H9 (cell line): ENCODE measurements at places on chromosomes 16 and 17.

GRCh38 chr16:68993885-68994284 is 111.6 kb upstream of the HAS3 start:
- DNase-seq, result no peak

- no peak for DNase-seq
These were observed 1.7 kb downstream of the STUB1 start for GRCh38 chr16:681746-682427.

DNA sequence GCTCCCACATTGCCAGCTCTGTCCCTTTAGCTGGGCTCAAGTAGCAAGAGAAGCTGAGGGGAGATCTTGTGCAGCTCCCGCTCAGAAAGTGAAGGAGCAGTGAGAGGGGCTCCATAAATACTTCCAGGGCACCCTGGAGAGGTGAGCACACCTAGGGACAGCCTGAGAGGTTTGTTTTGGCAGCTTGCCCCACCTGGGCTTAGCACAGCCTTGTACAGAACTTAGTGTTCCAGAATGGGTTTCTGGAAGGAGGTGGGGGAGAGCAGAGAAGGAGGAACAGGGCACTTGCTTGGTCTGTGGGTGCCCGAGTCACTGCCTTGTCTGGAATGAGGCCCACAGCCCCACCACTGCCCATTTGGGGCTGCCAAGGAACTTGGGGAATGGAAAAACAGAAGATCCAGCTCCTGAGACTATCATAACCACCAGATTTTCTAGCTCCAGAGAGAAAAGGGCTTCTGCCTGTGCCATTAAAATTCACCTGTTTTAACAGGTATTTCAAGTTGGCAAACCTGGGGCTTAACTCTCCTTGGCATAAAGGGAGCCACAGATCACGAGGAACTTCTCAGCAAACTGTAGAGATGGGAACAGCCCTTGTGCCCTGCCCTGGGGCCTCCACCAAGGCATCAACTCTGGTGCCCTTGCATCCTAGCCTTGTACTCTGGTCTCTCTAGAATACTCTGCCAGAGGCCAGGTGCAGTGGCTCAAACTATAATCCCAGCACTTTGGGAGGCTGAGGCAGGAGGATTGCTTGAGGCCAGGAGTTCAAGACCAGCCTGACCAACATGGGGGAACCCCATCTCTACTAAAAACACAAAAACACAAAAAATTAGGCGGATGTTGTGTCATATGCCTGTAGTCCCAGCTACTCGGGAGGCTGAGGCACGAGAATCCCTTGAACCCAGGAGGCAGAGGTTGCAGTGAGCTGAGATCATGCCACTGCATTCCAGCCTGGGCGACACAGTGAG is 1.9 kb downstream of the PRR15L start:
- no peak for DNase-seq

- DNase-seq, result peak; percentile 84
These were observed 120.9 kb downstream of the MRM1 start for GRCh38 chr17:36722121-36722902.

DNA sequence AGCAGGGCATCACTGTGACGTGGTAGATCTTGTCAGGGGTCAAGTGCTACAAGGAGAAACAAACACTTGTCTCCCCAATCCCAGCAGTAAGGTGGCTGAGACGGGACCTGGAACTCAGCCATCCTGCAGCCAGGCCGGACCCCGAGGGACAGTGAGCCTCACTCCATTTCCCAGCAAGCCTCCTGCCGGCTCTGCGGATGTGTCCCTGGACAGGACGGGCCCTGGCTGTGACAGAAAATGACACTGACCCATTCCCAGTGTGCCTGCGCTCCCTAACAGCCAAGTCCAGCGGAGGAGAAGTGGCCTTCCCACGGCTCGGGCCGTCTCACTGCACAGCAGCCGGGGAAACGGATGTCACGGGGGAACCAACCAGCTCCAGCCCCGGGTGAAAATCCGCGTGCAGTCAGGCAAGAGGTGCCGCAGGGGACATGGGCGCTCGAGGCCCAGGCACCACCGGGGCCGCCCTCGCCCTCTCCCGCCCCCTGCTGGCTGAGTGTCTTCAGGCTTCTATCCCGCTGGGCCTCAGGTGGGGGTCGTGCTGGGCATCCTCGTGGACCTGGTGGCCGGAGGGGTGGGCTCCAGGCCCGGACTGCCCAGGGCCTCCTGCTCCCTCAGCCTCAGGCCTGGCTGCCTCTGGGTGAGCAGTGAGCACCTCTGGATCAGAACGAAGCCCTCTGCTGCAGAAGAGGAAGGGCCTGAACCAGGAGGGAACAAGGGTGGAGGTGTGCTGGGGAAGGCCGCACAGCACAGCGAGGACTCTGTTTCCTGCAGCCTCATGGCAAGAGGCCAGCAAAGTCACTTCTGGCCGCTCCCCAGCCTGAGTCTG is 6.7 kb downstream of the HAGHL start:
- DNase-seq, result no peak

- DNase-seq, result no peak
These were observed 5.2 kb downstream of the ACSF3 start for GRCh38 chr16:89098767-89099430.

DNA sequence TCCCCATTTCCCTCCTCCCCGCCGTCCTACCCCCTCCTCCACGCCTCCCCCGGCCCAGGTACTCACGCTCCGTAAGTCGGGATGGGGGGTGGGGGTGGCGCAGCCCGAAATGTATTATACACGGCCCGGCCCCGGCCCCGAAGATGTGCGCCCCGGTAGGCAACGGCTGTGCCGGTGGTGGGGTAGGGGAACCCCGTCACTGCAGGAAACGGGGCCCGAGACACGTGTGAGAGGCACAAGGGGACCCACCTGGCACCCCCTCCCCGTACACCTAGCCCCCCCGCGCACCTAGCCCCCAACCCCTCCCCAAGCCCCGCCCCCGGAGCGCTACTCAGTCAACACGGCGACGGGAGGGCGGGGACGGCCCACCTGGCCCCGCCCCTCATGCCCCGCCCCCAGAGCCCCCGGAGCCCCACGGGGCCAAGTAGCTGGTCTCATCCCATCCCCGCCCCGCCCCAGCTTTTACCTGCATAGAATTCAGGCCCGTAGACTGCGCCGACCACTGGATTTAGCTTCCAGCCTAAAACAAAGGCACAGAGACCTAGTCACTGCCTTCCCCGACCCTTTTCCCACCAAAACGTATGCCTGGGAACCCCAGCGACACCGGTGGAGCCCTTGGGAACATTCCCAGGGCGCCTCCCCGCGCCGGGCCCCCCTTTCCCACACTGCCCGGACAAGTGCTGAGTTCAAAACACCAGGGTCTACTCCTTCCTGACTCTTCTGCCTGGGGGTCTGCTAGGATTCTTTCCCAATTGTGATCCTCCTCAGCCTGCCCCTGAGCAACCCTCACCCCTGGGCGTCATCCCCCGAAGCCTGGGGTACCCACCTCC is 22.8 kb downstream of the ENGASE start:
- peak; percentile 79 for DNase-seq

GRCh38 chr16:84419730-84420129 is 51.4 kb downstream of the ATP2C2 start:
- DNase-seq, result no peak

- DNase-seq, result no peak
These were observed 5.1 kb downstream of the RASD1 start for GRCh38 chr17:17491031-17491471.

DNA sequence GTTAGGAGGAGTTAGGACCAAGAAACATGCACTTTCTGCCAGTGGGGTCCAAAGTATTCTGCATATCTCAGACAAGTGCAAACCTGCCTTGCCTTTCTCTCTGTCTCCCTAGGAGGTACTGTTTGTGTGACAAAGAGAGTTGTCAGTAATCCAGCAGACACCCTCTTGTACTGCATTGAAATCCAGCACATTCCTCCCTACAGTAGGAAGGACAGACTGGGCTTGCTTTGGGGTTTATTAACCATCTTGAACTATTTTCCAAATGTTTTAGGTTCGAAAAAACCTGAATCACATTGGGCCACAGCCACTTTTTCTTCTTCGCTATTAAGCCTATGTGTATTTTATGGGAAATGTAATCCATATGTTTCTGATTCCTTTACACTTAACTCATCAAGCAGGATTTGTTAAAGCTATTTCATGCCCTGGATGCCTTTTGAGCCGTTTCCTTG is 204.2 kb upstream of the KCNJ16 start:
- DNase-seq, result no peak

DNA sequence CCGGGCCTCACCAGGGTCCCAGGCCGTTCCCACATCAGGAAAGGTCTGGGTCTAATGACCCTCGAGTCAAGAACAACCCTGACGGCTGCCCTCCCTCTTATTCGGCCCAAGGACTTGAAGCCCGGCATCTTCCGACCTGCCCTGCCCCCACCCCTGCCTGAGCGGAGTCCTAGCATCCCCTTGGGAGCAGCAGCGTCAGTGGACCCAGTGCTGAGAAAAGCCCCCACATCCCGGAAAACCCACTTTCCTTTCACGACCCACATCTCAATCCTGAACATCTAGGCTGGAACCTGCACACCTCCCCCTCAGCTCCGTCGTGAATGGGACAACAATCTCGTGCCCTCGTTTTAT is 769 bp downstream of the TMEM88 start:
- no peak for DNase-seq

GRCh38 chr16:87812200-87812656 is 46.4 kb upstream of the KLHDC4 start:
- DNase-seq, result no peak

- no peak for DNase-seq
These were observed 114.9 kb downstream of the PRKCA start for GRCh38 chr17:66417300-66417719.

DNA sequence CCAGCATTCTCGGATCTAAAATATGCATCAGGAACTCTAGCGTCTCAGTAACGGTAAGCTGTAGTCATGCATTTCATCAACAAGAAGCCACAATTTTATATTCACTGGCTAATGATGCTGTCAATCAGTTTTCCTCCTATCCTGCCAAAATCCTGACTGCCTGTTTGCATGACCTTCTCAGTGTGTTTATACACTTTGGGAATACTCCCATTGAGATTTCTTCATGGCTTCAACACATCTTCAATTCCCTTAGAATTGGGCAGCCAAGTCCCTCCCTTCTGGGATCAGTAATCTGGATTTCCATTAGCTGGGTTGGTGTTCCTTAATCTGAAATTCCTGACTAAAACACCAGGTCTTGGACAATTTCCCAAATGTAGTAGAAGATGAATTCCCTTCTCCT is 348.9 kb upstream of the DYNLRB2 start:
- no peak for DNase-seq

DNA sequence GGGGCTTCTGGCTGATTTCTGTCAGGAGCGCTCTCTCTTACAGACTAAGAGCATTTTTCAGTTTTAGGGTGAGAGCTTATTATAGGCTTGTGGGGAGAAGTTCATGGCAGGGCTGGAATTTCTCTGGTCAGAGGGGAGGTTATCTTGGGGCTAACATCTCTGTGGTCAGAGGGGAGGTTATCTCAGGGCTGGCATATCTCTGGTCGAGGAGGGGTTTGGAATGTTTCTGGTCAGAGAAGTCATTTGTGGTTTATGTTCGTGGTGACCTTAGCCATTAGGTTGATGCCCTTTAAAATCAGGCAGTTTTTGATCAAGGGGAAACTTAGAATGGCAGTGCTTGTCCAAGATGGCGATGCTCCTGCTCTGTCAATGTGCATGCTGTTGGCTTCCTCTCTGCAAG is 10.8 kb upstream of the USP31 start:
- no peak for DNase-seq

DNA sequence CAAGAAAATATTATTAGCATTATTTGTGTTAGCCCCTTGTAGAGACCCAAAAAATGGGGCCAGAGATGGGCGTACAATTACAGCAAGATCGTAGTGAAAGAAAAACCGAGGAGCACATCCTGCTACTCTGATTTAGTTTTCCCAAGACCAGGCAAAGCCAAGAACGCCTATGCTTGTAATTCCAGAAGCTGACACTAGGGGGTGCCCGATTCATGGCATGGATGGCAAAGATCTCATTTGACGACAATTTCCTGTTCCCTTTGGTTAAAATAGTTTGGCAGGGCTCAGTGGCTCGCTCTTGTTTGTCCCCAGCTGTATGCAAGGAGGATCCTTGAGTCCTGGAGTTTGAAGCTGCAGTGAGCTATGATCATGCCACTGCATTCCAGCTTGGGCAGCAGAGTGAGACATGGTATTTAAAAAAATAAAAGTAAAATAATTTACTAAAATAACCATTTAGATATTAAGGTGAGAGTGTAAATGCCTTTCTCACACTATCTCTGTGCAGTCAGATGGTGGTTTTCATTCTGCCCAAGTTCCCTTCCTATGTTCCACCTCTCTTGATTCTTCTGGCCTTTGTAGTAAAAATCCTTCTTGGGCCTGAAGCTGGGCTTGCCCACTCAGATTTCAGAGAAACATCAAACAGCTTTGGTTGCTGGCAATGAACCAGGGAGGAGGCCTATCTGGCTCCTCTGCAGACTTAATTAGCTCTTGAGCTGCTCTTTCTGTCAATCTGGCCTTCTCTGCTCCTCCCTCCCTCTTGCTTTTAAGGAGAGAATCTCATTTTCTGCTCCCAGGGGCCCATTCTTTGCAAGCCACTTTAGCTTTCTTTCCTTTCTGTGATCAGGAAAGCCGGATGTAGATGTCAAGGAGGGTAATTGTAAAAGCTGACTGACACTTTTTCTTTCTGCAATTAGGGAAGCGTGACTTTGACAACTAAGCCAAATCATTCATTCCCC is 31.2 kb downstream of the TMEM238L start:
- DNase-seq, result peak; percentile 91

- DNase-seq, result no peak
These were observed 38.5 kb downstream of the WNT3 start for GRCh38 chr17:46780003-46780373.

GRCh38 chr17:16818340-16818739 is 128.3 kb downstream of the CCDC144A start:
- peak; percentile 31 for DNase-seq

DNA sequence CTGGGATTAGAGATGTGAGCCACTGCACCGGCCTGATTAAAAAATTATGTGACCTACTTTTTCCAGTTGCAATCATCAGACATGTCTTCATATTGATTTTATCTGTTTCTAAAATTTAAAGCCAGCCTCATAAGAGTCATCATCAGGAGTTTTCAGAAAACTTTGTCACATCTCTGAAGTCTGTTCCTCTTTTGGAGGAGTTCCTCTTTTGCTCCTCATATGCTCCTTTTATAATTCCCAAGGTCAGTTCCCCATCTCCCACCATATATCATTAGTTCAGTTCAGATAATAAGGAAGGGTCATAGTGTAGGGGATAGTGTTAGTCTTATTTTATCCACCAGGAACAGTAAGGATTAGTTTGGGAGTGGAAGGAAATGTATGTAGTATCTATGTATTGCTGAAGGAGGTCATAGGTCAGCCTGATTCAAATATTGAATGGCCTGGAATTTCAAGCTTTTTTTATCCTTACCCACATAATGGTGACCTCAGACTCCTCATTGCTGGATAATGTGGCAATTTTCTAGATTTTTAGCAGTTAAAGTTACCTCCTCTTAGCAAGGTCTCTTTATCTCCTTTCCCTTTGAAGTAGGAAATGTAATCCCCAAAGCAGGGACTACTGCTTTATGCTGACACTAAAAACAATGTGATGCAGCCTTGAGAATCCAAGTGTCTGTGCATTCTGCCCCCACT is 13.8 kb upstream of the DUSP14 start:
- DNase-seq, result no peak

- no peak for DNase-seq
These were observed 20.0 kb downstream of the ARHGAP23 start for GRCh38 chr17:38448208-38448771.

GRCh38 chr17:29640413-29640812 is 17.7 kb upstream of the CORO6 start:
- no peak for DNase-seq
